ENCODE measurements at places on chromosomes 4 and X.

DNA sequence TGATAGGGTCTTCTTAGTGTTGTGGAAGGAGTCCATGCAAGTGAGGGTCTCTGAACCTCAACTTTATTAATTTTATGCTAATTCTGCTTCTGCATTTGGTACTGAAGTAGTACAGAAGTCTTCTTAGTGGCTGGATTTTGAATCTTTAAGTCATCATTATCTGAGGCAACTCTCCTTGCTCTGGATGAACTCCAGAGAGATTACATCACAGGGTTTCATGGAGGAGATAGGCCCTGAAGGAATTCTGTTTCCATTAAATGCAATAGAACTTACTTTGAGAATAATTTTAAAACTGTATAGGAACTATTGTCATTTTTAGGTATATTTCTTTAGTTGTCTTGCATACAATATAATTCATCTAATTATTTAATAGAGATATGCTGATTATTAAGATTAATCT is 451.2 kb downstream of the FAT4 start:
- no peak for DNase-seq

DNA sequence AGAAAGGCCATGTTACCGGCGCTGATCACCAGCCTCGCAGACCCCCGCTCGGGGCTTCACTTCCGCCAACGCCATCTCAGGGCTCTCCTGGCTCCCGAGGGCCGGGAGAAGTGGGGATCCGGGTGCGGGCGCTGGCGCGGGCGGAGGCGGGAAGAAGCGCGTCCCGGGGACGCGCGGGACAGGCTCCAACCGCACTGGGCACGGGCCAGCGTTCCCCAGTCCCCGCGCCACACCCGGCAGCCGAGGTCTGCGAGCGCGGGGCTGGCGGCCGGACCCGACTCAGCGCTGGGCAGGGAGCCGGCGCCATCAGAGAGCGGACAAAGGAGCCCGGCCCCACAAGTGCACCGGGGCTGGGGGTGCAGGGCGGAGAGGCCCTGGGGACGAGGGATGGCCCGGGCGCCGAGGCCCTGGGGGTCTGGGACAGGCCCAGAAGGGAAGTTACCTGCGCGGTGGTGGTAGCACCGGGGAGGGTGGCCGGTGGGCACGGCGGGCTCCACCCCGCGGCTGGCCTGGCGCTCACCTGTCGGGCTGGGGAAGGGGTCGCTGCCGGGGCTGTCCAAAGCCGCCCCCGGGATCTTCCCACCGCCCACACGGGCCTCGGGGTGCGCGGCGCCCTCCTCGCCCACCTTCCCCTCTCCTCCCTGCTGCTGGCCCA is 449 bp downstream of the CTPS2 start:
- DNase-seq = peak; percentile 5

- DNase-seq = no peak
These were observed 32.2 kb downstream of the ZCCHC12 start for GRCh38 chrX:118855681-118856310.

DNA sequence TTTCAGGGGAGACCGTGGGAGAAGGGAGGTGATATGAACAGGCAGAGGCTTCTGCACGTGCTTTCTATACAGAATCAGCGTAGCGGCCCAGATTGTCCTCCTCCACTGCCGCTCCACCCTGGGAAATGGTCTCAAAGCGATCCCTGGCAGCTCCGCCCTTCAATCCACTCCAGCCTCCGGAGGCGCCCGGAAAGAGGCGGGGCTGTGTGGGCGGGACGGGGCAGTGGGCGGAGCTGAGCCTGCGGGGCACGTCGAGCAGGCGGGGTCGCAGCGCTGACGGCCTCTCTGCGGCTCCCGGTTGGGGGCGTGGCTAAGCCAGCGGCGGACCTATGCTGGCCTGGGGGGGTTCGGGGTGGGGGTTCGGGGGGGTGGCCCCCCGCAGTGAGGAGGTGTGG is 210 bp upstream of the SMIM10L2A start:
- peak; percentile 85 for DNase-seq

DNA sequence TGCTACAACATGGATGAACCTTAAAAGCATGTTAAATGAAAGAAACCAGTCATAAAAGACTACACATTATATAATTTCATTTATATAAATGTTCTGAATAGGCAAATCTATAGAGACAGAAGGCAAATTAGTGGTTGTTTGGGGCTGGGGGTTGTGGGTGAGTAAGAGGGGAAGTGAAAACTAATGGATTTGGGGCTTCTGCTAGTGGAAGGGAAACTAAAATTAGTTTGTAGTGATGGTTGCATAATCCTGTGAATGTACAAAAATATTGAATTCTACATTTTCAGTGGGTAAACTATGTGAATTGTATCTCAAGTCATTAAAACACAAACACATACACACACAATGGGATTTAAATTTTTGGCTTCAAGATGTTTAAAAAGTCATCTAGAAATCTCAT is 25.4 kb upstream of the LIMCH1 start:
- no peak for DNase-seq

DNA sequence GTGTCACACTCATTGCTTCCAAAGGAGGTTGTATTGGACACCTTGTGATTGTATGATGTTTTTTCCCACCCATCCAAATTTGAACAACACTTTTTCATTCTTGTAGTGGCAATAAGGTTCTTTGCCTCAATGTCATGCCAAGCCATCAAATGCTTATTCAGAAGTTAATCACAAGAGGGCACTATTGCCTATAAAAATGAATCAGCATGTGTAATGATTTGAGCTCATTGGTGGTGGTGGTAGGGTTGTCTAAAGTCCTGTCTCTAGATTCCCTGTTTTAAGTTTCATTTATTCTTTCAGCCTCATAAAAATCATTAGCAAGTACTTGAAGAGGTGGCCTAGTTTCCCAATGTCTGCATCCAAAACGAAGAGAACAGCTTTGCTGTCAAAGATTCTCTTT is 37.0 kb downstream of the IRS4 start:
- peak; percentile 1 for DNase-seq

- DNase-seq = peak; percentile 63
These were observed 95.2 kb upstream of the RPS6KA3 start for GRCh38 chrX:20361890-20362262.

GRCh38 chr4:55183926-55184599 is 58.7 kb upstream of the KDR start:
- peak; percentile 79 for DNase-seq

DNA sequence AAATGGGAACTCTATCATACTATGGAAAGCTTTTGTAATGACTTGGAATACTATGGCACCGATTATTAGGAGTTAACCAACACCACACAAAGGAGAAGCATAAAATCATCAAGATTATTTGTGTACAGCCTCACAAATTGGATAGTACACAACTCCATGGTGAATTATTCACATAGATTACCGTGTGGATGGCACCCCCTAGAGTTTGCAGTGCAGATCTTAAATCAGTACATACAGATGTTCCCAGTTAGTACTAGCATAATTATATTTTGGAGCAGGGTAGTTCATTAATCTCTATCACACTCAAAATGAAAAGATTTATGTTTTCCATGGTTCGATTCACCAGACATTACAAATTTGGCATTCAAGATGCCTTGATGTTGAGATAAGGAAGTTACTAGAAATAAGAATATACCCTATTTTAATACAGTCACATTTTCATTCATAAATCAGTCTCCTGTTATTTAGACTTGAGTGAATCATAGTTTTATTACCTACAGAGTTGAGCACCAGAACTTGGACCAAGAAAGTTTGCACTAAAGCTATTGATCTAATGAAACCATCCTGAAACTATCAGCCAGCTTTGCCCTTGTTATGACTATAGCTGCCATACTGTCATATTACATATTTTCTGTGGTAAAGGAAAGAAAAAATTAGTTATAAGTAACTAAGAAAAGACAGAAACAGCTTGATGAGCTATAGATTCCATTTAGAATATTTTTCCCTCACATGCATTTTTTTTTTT is 531.8 kb downstream of the GLUD2 start:
- peak; percentile 13 for DNase-seq

DNA sequence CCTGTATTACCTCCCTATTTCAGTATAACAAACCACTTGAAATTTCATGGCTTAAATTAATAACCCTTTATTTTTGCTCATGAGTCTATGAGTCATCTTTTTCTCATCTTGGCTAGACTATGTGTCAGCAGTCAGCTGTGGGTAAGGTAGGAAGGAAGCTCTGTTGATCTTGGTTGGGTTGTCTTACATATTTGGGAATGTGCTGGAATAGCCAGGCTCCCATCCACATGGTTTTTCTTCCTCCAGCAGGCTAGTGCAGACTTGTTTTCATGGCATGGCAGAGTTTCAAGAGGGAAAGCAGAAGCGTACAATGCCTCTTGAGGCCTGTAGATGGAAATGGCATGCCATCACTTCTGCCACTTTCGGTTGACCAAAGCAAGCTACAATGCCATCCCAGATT is 89.7 kb downstream of the LINC00632 start:
- no peak for DNase-seq

- DNase-seq = no peak
These were observed 14.6 kb downstream of the SYTL4 start for GRCh38 chrX:100717363-100717762.

- DNase-seq = peak; percentile 30
These were observed 187.1 kb upstream of the C1QTNF7 start for GRCh38 chr4:15240764-15241163.

GRCh38 chrX:9865804-9866472 is 79.7 kb downstream of the SHROOM2 start:
- peak; percentile 51 for DNase-seq

DNA sequence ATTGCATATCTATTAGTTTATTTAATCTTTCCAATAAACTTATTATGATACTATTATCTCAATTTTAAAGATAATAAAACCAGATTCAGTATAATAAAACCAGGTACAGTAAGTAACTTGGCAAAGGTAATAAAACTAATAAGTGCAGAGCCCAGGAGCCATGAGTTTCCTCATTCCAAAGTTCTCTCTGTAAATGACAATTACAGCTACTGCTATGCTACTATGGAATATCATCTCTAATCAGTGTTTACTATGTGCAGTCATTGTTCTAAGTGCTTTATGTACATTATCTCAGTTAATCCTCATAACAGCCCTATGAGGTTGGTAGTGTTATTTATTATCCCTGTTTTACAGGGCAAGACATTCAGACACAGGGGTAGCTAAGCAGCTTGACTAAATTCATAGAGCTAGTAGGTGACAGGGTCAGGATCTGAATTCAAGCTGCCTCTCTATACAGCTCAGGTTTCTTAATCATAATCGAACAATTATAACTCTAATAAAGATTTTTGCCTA is 285.0 kb upstream of the PITX2 start:
- DNase-seq = no peak

DNA sequence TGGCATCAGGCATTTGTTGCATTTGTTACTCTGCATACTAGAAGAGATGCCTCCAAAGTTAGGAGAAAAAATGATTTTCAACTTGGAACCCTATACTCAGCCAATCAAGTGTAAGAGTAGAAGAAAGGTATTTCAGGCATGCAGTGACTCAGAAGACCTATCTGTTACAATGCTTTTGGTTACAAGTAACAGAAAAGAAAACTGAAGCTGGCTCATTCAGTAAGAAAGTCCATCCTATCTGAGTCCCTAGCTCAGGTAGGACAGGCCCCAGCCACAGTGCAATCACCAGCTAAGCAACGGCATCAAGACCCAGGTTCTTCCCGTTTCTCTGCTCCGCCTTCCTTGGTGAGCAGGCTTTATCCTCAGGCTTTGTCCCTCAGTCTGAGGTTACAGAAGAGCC is 23.3 kb downstream of the MECP2 start:
- DNase-seq = peak; percentile 20

- DNase-seq = peak; percentile 35
These were observed 2.4 kb upstream of the NBDY start for GRCh38 chrX:56726605-56727004.

DNA sequence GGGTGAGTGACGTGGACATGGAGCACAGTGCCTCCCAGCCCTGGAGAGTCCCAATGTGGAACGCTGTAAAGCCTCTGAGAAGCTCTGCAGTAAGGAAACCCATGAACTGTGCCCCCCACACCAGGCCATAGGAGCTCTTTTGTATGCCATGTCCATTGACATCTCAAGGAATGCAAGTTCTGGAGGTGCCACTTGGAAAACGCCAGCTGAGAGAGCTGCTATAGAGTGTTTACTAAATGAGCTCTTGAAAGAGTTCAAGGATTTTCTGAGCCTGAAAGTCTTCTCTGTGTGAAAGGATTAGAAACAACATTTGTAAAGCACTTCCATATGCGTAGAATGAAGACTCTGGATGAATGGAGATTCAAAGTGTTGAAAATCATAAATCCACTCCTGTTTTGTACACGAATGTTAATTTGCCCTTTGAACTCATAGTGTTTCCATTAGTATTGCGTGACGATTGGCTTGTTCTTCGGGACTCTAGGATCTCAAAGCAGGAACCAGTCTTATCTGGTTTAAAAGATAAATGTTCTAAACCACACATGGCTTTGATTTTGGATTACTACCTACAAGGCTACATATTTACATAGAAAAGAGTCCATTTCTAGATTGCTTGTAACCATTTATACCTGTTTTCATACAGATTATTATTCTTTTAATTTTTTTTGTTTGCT is 41.8 kb upstream of the STOX2 start:
- no peak for DNase-seq

GRCh38 chr4:76090241-76090691 is 15.8 kb downstream of the ART3 start:
- peak; percentile 29 for DNase-seq

- DNase-seq = peak; percentile 67
These were observed 44.0 kb downstream of the SLC25A5 start for GRCh38 chrX:119512146-119512800.

GRCh38 chrX:77061545-77061944 is 385.6 kb upstream of the FGF16 start:
- no peak for DNase-seq

- DNase-seq = no peak
These were observed 84.0 kb downstream of the PRKG2 start for GRCh38 chr4:81131066-81131465.

- peak; percentile 28 for DNase-seq
These were observed 40.2 kb upstream of the CD99 start for GRCh38 chrX:2650865-2651264.

GRCh38 chr4:129326571-129327460 is 230.9 kb downstream of the C4orf33 start:
- no peak for DNase-seq

DNA sequence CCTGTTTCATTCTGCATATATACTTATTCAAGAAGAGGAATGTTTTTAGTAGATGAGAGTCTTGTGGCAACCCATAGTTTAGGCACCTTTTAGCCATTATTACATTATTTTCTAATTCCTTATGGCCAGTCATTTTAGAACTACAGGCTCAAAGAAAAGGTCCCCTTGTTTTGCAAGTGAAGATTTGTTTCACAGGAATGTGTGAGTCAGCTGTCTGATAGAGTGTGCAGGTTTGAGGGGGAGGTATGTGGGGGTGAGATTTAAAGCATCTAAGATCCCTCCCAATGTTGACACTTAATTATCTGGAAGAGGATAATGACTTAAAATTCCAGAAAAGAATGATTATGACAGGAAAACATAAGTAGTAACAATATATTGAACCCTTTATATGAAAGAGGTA is 495.6 kb downstream of the KCNIP4 start:
- no peak for DNase-seq

- no peak for DNase-seq
These were observed 21.1 kb downstream of the PNMA6E start for GRCh38 chrX:153379971-153380581.

All from Daoy (cell line).